ENCODE measurements at places on chromosomes 3 and 15.

DNA sequence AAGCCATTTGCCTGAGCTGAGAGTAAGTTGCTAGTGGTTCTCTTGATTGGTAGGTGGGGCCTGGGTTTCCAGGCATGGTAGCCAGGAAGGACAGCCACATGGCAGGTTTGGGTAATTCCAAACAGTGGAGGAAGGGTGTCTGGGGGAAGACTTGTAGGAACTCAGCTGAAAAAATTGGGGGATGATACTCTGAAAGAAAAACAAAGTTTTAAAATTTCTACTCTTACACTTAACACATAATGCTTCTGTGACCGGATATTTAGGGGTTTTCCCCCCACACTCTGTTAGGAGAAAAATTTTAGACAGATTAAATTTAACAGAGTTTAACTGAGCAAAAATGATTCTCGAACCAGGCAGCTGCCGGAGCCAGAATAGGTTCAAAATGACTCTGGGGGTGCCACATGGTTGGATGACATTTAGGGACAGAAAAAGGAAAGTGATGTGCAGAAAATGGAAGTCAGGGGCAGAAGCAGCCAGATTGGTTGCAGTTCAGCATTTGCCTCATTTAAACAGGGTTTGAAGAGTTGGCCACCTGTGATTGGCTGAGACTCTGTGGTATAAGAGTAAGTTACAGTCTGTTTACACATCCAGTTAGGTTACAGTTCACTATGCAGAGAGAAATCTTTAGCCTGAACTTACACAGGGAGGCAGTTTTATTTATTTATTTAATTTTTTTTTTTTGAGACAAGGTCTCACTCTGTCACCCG is 8.1 kb downstream of the B2M start:
- peak overlapping the region; percentile 83 for H3K27ac ChIP-seq
- H3K4me3 ChIP-seq: no peak overlapping the region
- H3K4me1 ChIP-seq: peaks cover 26% of the 10 kb centered on the region
- no peaks in the 10 kb centered on the region for H3K27me3 ChIP-seq

- H3K4me3 ChIP-seq: no peak overlapping the region
- H3K27me3 ChIP-seq: peaks cover 5% of the 10 kb centered on the region
- no peaks in the 10 kb centered on the region for H3K4me1 ChIP-seq
- H3K36me3 ChIP-seq: no peaks in the 10 kb centered on the region
- DNase-seq: no peak
These were observed 308.6 kb downstream of the MECOM start for GRCh38 chr3:169354774-169355501.

GRCh38 chr3:174640932-174641331 is 218.2 kb upstream of the NAALADL2 start:
- H3K27me3 ChIP-seq: no peaks in the 10 kb centered on the region
- no peak for DNase-seq
- no peak overlapping the region for H3K27ac ChIP-seq
- H3K4me3 ChIP-seq: no peak overlapping the region

DNA sequence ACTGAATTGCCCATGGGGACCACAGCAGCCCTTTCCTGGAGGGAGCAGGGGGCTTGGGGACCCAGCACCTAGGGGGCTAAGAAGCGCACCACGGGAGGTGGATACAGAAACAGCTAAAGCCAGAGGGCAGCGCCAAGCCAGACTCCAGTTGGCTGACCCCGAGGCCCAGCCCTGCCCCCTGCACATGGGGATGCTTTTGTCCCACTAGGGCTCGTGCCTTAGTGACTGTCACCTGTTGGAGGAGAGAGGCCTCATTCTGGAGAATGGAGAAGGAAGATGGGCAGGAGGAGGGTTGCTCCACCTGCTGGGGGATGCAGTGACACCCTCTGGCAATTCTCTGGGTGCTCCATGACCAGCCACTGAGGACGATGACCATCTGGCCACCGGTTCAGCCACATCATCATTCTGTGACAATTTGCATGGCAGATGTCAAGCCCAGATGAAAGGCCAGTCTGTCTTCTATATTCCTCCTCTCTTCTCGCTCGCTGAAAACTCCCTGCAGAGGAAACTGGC is 167.8 kb upstream of the TLE3 start:
- peaks cover 99% of the 10 kb centered on the region for H3K4me1 ChIP-seq
- no peak for DNase-seq
- H3K27ac ChIP-seq: no peak overlapping the region
- no peak overlapping the region for H3K4me3 ChIP-seq
- H3K36me3 ChIP-seq: no peaks in the 10 kb centered on the region

GRCh38 chr3:29757054-29757777 is 476.3 kb downstream of the RBMS3 start:
- DNase-seq: no peak
- H3K27ac ChIP-seq: peak overlapping the region; percentile 42
- H3K4me1 ChIP-seq: no peaks in the 10 kb centered on the region
- no peak overlapping the region for H3K4me3 ChIP-seq

DNA sequence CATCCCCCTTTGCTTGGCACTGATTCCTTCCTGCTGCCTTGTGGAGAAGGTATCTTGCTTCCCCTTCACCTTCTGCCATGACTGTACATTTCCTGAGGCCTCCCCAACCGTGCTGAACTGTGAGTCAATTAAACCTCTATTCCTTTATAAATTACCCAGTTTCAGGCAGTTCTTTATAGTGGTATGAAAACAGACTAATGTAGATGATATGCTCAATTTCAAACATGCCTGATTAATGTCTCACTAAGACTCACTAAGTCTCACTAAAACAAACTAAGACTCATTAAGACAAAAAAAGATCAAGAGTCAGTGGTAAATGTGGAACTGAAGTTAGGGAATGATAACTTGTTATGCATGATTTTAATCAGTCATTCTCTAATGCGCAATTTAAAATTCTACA is 606.6 kb downstream of the RBMS3 start:
- no peaks in the 10 kb centered on the region for H3K4me1 ChIP-seq
- no peak overlapping the region for H3K27ac ChIP-seq
- DNase-seq: no peak
- no peaks in the 10 kb centered on the region for H3K36me3 ChIP-seq

GRCh38 chr3:86047161-86047560 is 943.8 kb downstream of the VGLL3 start:
- DNase-seq: no peak
- H3K27me3 ChIP-seq: no peaks in the 10 kb centered on the region
- H3K36me3 ChIP-seq: no peaks in the 10 kb centered on the region
